Pericardium fibroblast (primary cell): ENCODE measurements at places on chromosomes 13 and 19. TPM values are rescaled to one million over a fixed set of nuclear protein-coding genes. Genes with fewer than 3 reads are reported as not detected.

SLC46A3 gene
- total RNA-seq, result 1.4 and 3.3 TPM in 2 replicates

CAMSAP3 gene
- total RNA-seq, result not detected in 2 replicates

FFAR2 gene
- total RNA-seq, result not detected in 2 replicates

ALOX5AP gene
- total RNA-seq, result 0.26 and 1.2 TPM in 2 replicates

PLEKHG2 gene
- total RNA-seq, result 18.3 and 29.1 TPM in 2 replicates

KLHL1 gene
- not detected in 2 replicates for total RNA-seq

CYP2A7 gene
- total RNA-seq, result not detected in 2 replicates

ZNF626 gene
- 6.9 and 7.4 TPM in 2 replicates for total RNA-seq

GJB2 gene
- 0.12 and 0.60 TPM in 2 replicates for total RNA-seq

NCAN gene
- not detected in 2 replicates for total RNA-seq
